ENCODE measurements at places on chromosomes 2 and 18.

DNA sequence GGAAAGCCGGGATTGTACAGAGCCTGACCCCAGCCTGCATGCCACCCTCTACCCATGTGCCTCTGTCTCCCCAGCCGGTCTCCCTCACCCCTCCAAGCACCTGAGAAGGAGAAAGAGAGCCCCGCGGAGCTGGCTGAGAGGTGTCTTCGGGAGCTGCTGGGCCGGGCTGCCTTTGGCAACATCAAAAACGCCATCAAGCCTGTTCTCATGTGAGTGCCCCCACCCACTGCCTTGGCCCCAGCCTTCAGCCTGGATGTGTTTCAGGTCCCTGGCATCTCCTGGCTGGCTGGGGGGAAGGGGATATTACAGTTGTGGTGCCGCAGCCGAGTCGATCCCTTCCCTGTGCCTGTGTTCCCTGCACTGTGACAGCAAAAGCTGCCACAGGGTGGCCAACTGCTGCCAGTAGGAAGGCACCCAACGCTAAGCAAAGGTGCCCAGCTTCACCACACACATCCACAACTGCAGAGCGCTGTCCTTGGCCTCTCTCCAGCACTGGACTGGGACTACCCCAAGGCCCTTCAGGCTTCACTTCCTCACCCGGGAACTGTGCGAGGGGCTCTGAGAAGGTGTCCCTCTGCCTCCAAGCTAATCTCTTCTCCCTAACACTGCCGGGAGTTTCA lies 38.4 kb downstream of the POMC start:
- no peak for DNase-seq

GRCh38 chr18:60021556-60021955 lies 121.8 kb downstream of the PMAIP1 start:
- DNase-seq: no peak

DNA sequence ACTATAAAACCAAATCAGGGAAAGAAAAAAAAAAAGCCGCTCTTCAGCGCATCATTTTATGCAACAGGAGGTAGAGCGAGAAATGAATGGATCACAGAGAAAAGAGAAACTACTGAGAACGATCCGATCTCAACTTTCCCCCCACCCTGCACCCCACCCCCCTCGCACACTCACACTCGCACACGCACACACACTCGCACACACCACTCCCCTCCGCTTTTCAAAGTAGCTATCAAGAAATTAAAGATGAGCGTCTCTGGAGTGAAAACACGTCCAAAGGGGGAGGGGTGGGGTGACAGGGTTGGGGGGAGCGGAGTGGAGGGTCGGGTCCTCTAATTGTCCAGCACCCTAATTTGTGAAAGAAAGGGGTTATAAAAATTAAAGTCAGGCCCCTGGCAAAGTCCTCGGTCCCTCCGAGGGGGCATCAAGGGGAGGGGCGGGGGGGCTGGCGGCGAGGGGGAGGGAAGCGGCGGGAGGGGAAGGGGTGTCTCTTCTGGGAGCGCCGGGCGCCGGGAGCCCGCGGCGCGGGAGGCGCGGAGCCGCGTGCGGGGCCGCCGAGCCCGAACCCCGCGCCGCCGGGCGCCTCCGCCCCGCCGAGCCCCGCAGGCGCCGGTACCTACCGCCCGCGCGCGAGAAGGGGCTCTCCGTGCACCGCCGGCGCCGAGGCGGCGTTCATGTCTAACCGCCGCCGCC lies 428 bp downstream of the TCF4 start:
- peak; percentile 57 for DNase-seq

- DNase-seq: no peak
Measured at GRCh38 chr2:42314892-42315468, 46.0 kb downstream of the COX7A2L start.

DNA sequence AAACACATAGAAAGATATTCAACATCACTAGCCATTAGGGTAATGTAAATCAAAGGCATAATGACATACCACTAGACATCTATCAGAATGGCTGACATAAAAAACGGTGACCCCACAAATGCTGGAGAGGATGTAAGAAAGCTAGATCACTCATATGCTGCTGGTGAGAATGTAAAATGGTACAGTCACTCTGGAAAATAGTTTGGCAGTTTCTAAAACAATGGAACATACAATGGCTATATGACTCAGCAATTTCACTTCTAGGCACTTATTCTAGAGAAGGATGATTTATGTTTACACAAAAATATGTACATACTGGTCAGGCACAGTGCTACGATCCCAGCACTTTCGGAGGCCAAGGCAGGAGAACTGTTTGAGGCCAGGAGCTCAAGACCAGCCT lies 87.3 kb downstream of the COLEC12 start:
- DNase-seq: no peak

DNA sequence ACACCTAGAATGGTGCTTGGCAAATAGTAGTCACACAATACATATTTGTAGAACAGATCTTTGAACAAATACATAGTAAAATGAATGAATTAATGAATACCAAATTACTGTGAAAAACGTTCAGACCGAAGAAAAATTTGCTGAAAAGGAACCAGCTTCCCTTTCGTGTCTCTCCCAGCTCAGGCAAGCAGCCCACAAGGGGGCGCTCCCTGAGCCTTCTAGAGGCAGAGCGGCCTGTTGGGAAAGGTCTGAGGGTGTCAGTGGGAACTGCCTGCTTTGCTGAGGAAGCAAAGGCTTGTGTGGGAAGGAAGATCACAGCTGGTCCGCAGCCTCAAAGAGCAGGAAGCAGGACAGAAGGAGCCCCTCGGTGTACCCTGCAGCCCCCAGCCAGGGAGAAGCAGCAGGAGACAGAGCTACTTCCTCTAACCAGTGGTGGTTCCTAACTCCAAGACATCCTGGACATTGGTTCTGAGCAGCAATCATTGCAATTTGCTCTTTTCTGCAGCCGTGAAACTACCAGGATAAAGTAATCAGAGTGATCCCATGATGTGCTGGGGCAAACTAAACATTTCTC lies 231.1 kb downstream of the ANKRD30B start:
- DNase-seq: no peak

DNA sequence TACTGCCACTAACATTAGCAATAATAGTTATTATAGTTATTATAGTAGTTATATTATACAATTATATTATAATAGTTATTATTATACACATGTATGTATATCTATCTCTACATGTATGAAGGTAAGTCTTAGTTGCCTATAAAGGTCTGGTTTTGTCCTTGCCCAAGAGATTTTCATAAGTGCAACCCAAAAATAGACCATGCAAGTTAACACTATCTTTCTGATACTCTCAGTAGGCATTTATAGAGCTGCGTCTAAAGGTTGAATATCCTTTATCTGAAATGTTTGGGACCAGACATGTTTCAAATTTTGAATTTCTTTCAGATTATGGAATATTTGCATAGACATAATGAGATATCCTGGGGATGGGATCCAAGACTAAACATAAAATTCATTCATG lies 175.4 kb downstream of the MEMO1 start:
- DNase-seq: no peak

GRCh38 chr18:75234901-75235300 lies 24.3 kb downstream of the TSHZ1 start:
- no peak for DNase-seq

- DNase-seq: no peak
Measured at GRCh38 chr18:14015416-14015815, 100.1 kb upstream of the MC2R start.

DNA sequence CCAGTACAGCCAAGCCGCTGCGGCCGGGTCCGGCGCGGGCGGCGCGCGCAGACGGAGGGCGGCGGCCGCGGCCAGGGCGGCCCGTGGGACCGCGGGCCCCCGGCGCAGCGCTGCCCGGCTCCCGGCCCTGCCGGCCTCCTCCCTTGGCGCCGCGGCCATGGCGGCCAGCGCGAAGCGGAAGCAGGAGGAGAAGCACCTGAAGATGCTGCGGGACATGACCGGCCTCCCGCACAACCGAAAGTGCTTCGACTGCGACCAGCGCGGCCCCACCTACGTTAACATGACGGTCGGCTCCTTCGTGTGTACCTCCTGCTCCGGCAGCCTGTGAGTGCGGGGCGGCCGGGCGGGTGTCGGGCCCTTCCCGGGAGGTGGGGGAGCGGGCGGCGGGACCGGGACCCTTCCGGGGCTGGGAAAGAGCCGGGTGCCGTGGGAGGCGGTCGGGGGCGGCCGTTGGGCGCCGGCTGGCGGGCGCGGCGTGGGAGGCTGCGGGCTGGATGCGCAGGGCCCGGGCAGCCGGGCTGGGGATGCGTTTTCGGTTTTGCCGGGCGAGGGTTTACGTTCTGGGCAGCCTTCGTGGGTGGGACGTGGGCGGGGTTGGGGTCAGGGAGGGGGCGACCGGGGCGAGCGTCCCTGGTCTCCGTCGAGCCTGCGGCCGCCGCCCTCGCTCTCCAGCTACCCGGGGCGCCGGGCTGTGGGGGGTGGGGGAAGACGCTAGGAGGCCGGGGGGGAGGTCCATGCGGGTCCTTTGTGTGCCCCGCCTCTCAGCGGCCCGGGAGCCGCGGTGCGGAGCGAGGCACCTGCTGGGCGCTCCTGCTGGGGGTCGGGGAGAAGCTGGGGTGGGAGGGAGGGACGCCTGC lies 537 bp downstream of the AGFG1 start:
- peak; percentile 74 for DNase-seq

DNA sequence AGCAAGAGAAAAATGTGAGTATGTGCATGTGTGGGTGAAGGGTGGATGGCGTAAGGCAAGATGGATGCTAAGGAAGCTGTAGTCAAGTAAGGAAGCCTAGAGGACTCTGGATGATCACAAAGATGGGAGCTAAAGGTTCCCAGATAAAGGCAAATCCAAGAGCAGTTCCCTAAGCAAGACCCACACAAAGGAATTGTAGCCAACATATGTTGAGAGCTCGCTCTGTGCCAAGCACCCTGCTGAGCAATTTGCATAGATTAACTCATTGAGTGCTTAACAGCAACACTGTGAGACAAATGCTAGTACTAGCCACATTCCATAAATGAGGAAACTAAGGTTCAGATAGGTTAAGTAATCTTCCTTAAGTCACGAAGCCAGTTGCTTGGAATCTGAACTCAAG lies 132.6 kb downstream of the C1D start:
- DNase-seq: peak; percentile 48

GRCh38 chr2:198042189-198042588 lies 237.8 kb downstream of the PLCL1 start:
- DNase-seq: no peak

- no peak for DNase-seq
Measured at GRCh38 chr2:54444503-54444902, 11.6 kb upstream of the SPTBN1 start.

- DNase-seq: no peak
Measured at GRCh38 chr2:205060269-205060668, 515.0 kb downstream of the PARD3B start.

DNA sequence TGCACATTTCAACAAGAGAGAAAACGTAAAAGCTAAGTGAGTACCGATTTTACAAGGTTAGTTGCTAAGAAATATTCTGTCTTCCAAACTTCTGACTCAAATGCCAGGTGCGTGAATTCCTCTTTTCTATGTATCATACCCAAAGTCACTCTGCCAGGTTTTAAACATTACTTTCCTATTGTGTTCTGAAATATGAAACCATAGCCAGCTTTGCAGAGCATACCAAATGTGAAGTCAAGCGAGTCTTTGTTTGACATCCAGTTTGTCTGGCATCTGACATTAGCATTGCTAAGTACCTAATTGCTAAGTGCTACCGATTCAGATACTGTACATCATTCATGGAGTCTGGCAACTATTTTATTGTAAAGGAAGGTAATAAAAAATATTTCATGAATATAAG lies 321.9 kb upstream of the GALNT5 start:
- peak; percentile 90 for DNase-seq

- DNase-seq: no peak
Measured at GRCh38 chr2:179332903-179333302, 68.3 kb upstream of the SESTD1 start.

- DNase-seq: no peak
Measured at GRCh38 chr2:238094438-238095022, 5.6 kb upstream of the ESPNL start.

- no peak for DNase-seq
Measured at GRCh38 chr2:191582355-191582754, 95.6 kb upstream of the NABP1 start.

DNA sequence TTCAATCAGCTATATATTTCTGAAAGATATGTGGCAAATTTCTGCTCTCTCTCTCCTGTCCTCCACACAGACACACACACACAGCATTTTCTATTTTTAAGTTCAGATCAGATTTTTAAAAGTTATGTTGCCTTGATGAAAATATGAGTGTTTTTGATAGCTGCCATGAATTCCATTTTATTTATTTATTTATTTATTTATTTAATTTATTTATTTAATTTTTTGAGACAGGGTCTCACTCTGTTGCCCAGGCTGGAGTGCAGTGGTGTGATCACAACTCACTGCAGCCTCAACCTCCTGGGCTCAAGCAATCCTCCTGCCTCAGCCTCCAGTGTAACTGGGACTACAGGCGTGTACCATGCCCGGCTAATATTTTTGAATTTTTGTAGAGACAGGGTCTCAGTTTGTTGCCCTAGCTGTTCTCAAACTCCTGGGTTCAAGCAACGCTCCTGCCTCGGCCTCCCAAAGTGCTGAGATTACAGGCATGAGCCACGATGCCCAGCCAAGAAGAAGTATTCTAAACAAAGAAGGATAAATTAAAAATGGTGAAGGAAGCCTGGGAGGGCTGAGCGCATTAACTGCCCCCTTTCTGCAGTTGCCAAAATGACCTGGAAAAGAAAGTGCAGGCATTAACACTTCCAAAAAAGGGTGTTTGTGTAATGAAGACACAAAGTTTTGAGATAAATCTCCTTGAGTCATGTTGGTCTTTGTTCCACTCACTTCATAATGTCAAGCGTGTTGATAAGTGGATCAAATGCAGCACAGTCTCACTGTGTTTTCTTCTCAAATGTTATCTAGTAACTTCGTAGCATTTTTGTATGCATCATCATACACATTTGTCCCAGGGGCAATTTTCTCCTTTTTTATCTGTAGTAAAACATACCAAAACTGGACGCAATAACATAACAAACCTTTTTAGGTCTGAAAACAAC lies 11.1 kb upstream of the IMPA2 start:
- no peak for DNase-seq

DNA sequence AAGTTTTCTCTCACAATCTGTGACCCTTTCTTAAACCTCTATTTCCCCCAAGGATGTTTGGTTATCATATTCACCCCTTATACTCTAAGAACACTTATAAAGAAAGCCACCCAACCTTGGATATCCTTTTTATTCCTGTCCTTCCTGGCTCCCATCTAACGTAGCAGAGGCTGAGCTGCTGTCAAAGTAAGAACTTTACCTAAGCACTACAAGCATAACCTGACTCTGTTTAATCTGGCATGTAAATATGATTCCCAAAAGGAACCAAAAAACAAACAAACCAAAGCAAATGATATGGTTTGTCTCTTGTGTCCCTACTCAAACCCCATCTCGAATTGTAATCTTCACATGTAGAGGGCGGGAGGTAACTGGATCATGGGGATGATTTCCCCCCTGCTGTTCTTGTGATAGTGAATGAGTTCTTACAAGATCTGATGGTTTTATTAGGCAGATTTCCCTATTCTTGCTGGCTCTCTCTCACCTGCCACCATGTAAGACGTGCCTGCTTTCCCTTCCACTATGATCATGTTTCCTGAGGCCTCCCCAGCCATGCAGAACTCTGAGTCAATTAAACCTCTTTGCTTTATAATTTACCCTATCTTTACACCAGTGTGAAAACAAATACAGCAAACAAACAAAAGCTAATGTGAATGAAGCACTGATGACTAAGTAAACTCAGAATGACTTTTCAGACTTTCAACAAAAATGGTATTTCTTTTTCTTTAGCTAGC lies 72.7 kb upstream of the SPOPL start:
- peak; percentile 32 for DNase-seq

Measured in NCI-H345 (cell line).